ENCODE measurements at places on chromosomes 1 and 21. TPM values are rescaled to one million over a fixed set of nuclear protein-coding genes. Genes with fewer than 3 reads are reported as not detected.

The AIM2 gene
- total RNA-seq, result 1.5 TPM

The DFFA gene
- total RNA-seq, result 31.1 TPM

The PLXNA2 gene
- total RNA-seq, result 28.2 TPM

The SPRR3 gene
- 0.45 TPM for total RNA-seq

The CELA3A gene
- 2.9 TPM for total RNA-seq

The SLC37A1 gene
- 7.4 TPM for total RNA-seq

The DCST1 gene
- 0.31 TPM for total RNA-seq

The PBX1 gene
- 72.9 TPM for total RNA-seq

The C1QC gene
- 126 TPM for total RNA-seq

The LCE6A gene
- total RNA-seq, result not detected

The PTPN7 gene
- total RNA-seq, result 2.5 TPM

GRCh38 chr1:232590744-232591082 lies 39.2 kb downstream of the SIPA1L2 start:
- no peak for DNase-seq

DNA sequence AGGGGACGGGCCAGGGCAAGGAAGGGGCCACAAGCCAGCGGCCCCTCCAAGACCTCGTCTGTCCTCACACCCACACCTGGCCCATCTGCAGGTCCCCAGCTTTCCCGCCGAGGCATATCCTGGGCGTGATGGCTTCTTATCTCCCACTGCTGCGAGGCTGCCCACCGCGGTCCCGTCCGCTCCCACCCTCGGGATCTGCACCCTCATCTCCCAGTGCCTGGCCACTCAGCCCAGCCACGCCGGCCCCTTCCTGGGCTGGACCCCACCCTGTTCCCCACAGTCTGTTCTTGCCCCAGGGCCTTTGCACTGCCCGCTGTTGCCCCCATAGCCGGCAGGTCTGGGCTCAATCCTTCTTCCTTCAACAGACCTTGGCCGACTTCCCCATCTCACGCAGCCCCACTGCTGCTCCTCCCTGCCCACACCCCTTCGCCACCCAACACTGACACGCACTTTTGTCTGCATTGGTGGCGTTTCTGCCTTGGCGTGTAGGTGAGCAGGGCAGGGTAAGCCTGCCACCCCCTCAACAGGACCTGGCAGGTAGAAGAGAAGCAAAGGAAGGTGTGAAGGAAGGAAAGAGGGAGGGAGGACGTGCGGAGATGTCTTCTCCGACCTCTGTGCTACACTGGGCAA lies 4.4 kb upstream of the TTC34 start:
- DNase-seq, result no peak

GRCh38 chr1:174569240-174569639 lies 121.5 kb downstream of the GPR52 start:
- DNase-seq, result no peak

DNA sequence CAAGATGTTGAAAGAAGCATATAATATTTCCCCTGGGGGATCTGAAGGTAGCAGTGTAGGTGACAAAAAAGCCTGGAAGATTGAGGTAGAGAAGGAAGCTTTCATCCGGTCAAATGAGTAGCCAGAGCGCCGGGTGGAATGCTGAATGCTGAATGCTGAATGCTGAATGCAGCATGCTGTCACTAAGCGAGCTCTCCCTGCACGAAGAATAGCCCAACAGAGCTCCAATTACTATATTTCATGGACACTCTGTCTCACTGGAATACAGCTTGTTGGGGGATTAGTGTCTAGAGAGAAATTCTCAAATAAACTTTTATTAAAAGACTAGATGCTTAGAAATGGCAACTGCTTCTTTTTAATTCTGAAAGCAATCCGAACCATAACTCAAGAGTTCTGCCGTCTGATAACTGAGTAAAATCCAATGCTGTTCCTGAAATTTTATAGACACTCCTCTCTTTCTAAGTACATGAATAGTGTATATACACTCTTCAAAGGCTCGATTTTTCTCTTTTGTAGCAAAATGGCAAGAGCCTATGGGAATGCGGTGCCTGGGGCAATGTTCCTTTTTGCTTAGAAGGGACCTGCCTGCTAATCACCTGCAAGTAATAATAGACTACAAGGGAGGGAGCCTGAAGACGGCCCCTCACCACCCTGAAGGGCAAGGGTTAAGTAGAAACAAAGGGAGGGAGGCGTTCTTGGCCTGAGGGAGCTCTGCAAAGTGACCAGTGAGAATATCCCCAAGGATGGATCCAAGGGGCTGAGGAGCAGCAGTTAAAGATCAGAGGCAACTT lies 203.7 kb upstream of the ESRRG start:
- no peak for DNase-seq

DNA sequence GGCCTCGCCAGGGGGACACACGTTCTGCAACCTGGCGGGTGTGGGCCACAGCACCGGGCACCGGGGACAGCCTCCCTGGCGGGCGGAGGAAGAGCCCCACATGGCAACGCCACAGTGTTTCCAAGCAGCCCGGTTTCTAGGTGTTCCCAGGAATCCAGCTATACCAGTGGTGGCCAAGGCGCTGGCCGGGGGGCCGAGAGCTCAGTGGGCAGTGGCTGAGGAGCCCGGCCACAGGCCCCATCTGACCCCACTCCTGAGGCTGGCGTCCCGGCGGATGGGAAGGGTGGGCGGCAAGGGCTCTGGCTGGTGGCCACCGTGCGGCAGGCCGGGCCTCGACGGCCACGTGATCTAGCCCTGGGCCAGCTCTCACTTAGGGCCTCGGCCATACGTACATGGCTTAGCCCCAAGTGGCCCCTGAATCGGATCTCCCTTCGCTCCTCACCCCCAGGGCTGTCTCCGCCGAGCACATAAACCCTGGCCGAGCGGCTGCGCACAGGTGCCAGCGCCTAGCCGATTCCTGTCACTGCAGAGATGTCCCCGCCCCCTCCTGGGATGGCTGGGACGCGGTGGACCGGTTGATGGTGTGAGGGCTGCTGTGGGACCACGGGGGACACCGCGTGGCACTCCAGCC lies 68.7 kb downstream of the MORN1 start:
- DNase-seq, result no peak

GRCh38 chr1:39266269-39266668 lies 61.8 kb downstream of the MACF1 start:
- DNase-seq, result no peak

GRCh38 chr21:37227071-37228002 lies 39.8 kb downstream of the VPS26C start:
- no peak for DNase-seq

DNA sequence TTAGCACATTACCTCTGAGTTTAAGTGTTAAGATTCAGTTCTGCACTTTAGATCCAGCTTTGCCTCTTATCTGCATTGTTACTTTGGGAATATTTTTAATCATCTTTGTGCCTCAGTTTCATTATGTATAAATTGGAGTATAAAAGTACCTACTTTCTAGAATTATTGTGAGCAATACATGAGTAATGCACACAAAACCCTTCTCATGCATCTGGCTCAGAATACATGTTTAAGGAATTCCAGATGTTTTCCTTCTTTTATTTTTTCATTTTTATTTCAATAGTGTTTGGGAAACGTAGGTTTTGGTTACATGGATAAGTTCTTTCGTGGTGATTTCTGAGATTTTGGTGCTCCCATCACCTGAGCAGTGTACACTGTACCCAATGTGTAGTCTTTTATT lies 14.2 kb downstream of the C8A start:
- no peak for DNase-seq

GRCh38 chr1:227731241-227731677 lies 3.8 kb downstream of the JMJD4 start:
- DNase-seq, result no peak

- no peak for DNase-seq
Measured at GRCh38 chr1:23751050-23751814, 8.0 kb downstream of the ELOA start.

GRCh38 chr1:56268519-56269140 lies 310.7 kb downstream of the PLPP3 start:
- no peak for DNase-seq

DNA sequence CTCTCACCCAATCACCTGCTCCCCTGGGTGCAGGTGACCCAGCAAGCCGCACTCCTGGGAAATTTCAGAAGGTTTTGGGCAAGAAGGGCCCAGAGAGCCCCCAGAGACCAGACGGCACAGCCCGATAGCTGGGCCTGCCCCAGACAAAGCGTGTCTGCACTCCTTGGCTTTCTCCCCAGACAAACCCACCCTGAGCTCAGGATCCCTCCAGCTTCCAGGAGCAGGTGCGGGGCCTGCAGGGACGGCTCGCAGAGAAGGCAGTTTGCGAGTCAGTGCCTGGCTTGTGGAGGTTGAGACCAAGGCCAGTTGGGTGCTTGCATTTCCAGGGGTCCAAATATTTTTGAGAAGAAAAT lies 6.7 kb downstream of the PDE9A start:
- DNase-seq, result no peak

- DNase-seq, result no peak
Measured at GRCh38 chr1:171786534-171786933, 5.1 kb downstream of the METTL13 start.

DNA sequence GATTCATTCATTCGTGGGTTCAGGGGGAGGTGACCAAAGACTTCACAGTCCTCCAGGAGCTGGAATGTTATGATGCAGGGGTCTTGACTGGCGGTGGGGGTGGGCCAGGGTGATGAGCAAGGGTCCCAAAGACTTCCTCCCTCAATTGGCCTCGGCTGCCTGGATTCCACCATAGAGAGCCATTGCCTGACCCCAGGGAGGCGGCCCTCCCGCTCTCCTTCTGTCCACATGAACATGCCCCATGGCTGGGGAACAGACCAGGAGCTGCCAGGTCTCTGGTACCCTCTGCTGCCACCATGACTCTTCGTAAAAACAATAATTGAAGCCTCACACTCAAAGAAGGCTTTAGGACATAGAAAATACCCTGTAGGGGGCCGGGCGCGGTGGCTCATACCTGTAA lies 102.5 kb upstream of the CASZ1 start:
- no peak for DNase-seq

DNA sequence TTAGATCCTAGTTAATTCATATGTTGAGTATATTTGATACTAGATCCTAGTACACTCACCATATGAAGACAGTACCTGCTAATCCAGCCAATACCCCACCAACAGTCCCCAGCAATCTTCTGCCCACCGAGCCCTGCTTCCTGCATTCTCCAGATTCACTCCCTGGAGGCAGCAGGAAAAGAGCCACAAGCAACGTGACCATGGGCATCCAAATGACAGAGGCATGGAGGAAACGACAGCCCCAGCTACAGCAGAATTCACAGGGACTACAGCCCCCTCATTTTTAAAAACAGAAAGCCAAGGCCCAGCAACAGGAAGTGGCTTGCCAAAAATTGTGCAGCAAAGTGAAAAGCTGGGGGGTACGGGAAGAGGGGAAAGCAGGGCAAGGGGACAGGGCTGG lies 29.3 kb downstream of the ASTN1 start:
- no peak for DNase-seq

GRCh38 chr1:211009944-211010343 lies 124.0 kb downstream of the KCNH1 start:
- DNase-seq, result no peak

Measured in sciatic nerve (tissue), 2 donors.